Omental fat pad (tissue), 4 donors: ENCODE measurements at places on chromosomes 5 and 9.

- no peak for DNase-seq
Observed at GRCh38 chr5:75720882-75721281, 3.6 kb upstream of the POC5 start.

- no peak for DNase-seq
Observed at GRCh38 chr5:125969814-125970171, 453.4 kb upstream of the GRAMD2B start.

- DNase-seq: no peak
Observed at GRCh38 chr5:39515881-39516280, 91.1 kb upstream of the DAB2 start.

- DNase-seq: peak; percentile 23
Observed at GRCh38 chr5:111511831-111512374, 432 bp downstream of the STARD4 start.

GRCh38 chr5:34918025-34918424 lies 2.5 kb downstream of the BRIX1 start:
- DNase-seq: no peak

- no peak for DNase-seq
Observed at GRCh38 chr9:96219026-96219899, 82.7 kb downstream of the HSD17B3 start.

GRCh38 chr5:172533399-172534228 lies 79.3 kb upstream of the SH3PXD2B start:
- no peak for DNase-seq

- DNase-seq: no peak
Observed at GRCh38 chr5:96823900-96824380, 16.2 kb upstream of the ERAP1 start.

DNA sequence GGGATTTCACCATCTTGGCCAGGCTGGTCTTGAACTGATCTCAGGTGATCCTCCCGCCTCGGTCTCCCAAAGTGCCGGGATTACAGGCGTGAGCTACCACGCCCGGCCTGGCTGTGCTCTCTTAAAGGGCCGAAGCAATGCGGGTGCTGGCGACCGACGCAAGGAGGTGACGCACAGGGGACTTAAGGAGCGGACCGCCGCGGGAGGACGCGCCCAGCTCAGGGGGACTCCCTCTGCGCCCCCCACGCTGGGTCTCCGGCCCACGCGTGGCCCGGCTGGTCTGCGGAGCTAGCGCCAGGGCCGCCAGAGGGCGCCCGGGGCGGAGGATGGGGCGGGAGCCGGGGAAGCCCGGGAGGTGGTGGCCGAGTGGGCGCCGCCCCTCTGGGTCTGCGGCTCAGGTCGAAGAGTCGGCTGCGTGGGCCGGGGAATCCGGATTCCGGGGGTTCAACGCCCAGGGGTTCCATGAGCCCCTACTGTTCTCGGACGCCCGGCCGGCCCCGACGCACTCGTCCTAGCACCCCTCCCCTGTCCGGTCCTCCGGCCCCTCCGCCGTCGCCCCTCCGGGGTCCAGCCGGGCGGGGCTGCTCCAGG lies 502 bp upstream of the CERCAM start:
- DNase-seq: peak; percentile 34

GRCh38 chr5:109167586-109167985 lies 242.2 kb downstream of the PJA2 start:
- DNase-seq: no peak

DNA sequence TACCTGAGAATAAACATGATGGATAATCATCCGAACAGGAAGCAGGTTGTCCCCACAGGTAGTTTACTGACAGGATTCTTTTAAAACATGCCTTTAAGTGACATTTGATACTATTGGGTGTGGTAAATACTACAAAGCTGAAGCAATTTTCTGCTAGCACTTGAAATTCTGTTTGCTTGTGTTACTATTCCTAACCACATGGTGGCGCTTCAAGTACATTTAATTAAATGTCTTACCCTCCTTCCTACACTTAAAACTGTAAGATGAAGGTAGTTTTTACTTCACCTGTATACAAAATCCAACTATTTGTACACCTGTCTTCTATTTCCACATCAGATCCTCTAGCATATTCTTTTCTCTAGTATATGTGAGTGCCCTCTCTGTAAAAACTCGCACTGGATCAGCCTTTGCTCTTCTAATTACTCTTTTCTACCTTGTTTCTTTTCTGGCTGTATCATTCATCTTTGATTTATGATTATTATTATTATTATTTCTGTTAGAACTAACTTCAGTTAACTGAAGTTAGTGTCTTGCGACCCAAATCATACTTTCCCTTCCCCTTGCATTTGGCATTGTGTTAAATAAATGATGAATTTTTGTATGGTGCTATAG lies 18.4 kb downstream of the SLC25A46 start:
- DNase-seq: no peak

DNA sequence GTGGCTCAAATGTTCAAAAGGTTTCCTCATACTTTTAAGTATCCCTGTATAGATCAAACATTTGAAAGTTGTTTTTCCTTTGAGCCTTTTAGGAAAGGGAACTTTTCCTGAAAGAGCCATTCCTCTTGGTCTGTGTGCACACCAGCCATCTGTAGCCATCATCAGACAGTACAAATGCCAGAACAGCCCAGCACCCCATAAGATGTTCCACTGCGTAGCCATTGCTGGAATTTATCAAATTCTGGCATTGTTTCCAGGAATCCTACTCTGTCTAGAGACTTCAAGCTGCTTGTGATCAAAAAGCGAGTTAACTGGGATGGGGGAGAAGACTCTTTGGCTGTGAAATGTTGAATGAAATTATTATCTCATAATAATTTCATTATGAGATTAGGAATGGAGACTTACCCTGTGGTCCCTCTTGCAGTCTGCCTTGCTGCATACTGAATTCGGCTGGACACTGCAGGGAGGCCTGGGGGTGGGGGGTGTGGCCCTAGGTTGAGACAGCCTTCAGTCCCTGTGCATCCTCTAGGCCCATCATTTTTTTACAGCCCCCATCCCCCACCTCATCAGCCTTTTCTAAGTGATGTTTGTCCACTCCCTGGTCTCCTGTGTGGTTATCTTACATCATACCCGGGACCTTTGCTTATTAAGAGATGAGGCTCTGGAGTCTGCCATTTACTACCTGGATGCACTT lies 99.8 kb downstream of the RALGPS1 start:
- no peak for DNase-seq

DNA sequence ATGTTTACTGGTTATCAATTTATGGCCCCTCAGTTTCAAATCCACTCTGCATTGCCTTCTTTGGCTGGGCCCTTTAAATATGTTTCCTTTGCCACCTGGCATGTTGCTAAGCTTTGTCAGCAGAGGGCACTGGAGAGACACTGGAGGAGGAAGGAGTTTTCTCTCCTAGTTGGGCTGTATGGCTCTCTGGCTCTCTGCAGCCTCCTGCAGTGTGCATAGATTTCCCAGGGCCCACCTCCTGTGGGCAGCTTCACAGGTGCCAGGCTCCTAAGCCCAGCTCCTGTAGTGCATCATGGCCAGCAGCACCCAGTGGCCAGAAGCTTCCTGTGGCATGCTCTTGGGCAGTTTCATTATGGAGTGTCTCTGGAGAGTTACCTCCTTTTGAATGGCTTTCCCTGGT lies 23.3 kb downstream of the CAVIN4 start:
- no peak for DNase-seq

- no peak for DNase-seq
Observed at GRCh38 chr5:58462154-58462553, 2.3 kb upstream of the PLK2 start.

DNA sequence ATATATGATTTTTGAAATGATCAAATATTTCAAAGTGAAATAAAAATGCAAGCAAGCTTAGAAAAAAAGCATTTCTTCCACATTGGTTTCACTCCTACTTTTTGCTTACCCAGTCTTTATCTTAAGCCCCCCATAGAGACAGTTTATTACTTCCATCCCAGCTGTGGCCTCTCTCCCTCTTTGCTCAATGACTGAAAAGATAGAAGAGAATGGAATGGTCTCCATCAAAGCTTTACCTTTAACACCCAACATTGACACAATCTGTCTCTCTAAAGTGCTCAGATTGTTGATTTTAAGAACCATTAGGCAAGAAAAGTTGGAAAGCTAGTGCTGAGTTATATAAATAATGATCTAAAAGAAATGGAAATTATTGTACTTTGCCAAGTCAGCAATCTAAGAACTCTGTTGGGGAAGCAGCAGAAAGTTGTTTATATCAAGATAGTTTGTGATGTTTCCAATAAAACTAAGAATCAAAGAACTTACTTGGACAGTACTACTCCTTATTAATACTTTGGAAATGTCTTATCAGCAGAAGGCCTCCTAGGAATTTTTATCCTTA lies 277.5 kb upstream of the NREP start:
- DNase-seq: no peak

- no peak for DNase-seq
Observed at GRCh38 chr5:132381614-132382013, 12.1 kb downstream of the SLC22A5 start.

GRCh38 chr9:29685531-29685930 lies 2112.2 kb upstream of the C9orf72 start:
- no peak for DNase-seq

- DNase-seq: no peak
Observed at GRCh38 chr5:133599044-133599443, 13.3 kb downstream of the FSTL4 start.

GRCh38 chr5:60916646-60917045 lies 28.2 kb downstream of the ERCC8 start:
- DNase-seq: no peak

GRCh38 chr9:72038890-72039410 lies 21.5 kb downstream of the C9orf57 start:
- DNase-seq: peak; percentile 73

DNA sequence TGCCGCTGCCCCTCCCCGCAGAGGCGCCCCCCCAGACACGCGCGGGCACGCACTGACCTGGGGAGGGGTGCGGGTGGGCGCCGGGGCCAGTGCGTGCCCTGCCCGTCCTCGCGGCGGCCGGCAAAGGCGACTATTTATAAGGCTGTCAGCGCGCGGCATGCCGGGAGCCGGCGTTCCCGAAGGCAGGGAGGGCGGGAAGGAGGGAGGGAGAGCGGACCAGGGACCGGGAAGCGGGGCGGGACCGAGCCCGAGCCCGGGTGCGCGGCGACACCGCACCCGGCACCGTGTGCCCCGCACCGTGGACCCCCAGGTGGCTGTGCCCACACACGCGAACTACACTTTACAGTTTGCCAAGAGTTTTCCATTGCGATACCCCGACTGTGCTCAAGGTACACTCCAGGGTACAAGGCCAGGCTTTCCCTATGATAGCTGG lies at the start of gene AK1:
Gene AK1 (minus strand): TSS at position 110 of the 433 bp plus-strand sequence. CDS start 3,058 bp downstream, outside the sequence.
- no peak for DNase-seq

GRCh38 chr9:2260417-2261306 lies 245.5 kb downstream of the SMARCA2 start:
- no peak for DNase-seq

DNA sequence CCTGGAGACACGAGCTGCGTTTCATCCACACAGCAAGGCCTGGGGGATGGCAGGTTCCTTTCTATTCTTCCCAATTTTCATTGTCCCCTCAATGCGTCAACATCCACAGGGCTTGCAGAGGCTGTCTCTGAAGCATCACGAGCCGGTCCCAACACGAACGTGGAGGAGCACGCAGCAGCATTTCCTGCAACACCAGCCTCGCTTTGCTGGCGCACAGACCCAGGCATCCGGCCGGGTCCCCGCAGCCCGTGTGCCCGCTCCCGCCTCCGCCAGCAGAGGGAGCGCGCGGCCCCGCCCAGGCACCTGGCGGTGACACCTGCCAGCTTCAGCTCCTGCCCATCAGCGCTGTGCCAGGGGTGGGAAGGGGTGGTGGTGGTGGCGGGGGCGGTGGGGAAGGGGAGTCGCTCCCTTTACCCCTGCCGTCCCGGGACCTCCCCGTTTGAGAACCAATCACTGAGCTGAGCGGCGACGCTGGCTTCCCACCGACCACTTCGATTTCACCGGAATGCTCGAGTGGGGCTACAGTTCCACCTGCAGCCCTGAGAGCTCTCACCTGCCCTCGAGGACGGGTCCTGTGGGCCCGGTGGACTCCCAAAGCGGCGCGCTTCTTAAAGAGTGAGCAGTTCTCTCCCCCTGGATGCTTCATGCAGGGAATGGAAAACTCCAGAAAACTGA lies 464.5 kb downstream of the ICE1 start:
- DNase-seq: no peak

- no peak for DNase-seq
Observed at GRCh38 chr5:147935032-147935431, 28.7 kb upstream of the C5orf46 start.

GRCh38 chr9:114732823-114733222 lies 50.8 kb upstream of the TEX48 start:
- no peak for DNase-seq

GRCh38 chr5:14330729-14331385 lies 187.7 kb downstream of the TRIO start:
- DNase-seq: no peak

GRCh38 chr9:92513349-92513748 lies 22.4 kb downstream of the ECM2 start:
- DNase-seq: no peak

- no peak for DNase-seq
Observed at GRCh38 chr9:129619787-129620668, 873 bp downstream of the C9orf50 start.

DNA sequence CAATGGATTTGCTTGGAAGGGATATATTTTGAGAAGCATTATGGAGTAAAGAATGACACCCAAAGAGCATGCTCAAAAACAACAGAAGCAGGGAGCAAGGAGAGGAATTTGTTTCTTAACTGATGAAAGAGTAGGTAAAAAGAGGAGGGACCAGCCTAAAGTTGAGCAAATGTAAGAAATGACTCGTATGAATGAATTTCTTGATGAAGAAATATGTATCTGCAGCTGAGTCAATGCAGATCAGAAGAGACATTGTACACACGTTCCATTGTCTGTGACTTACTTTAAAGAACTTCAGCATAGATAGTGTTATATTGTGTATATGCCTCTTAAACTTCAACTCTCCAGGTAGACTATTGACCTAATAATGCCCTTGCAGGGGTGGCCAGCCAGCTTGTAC lies 112.7 kb upstream of the NREP start:
- DNase-seq: no peak
